ENCODE measurements at places on chromosomes 13 and 19.

DNA sequence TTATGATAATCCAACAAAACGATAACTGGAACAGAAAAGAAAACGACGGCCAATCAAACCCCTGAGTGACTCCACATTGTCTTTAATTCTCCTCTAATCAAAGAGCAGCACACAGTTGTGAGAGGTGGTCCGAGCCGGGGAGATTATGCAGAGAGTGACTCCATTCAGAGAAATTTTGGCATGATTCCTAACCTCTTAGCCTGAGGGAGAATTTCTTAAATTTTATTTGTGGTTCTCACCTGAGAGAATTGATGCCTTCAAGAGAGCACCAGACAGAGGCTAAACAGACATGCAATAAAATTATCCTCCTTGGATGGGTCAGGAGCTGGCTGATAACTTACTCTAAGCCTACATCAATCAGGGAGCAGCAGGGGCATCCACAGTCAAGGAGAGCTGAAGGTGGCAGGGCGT, 310.0 kb upstream of the KLF12 start:
- no peak for DNase-seq

GRCh38 chr13:48578516-48579164, 45.8 kb upstream of the RCBTB2 start:
- DNase-seq, result no peak

GRCh38 chr19:18742838-18743783, 48.0 kb downstream of the COMP start:
- no peak for DNase-seq

DNA sequence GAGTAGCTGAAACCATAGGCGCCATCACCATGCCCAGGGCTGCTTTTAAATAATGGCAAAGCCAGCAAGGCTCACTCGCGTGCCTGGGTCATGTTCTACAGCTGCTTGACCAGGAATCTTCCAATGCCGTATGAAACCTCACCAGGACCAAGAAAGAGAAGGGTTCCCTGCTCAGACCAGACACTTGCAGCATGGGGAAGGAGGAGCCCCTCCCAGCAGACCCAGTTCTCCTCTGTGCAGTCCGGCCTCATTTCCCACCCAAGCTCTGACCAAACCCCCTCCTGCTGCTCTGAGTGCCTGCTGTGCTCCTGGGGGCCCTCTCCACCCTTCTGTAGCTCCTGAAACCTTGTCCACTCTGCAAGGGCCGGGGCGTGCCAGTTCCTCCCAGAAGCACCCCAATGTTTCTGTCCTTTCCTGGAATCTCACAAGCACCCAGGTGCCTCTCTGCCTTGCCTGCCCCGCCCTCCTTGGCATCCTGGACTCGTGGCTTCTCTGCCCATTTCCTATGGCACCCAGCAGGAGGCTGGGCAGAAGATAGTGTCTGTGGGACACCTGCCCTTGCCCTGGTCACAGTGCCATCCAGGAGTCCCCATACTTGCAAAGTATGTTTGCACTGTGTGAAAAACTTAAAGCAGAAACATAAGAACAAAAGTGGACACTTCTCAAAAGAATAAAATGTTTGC, 6.8 kb upstream of the SLC7A9 start:
- no peak for DNase-seq

DNA sequence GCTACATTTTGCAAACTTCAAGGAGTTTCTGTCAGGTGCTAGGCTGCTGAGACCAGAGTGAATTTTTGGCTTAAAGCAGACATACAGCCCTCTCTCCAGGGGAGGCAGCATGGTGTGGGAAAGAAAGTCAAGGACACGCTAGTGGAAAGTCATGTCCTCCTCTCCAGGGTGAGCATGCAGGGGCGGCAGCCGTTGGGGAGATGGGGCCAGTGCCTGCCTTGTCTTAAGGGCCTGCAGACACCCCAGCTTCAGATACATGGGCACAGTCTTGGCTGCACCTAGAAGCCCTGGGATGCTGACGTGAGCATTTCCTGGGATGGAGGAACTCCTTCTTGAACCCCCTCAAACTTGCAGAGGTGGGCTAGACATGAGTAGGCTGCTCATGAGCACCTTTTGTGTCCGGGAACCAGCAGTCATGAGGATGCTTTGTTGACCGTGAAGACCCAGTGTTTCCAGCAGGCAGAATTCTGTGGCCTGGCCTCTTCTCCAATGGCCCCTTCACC, 43.3 kb upstream of the PEPD start:
- DNase-seq, result no peak

GRCh38 chr13:60435762-60436374, 38.8 kb downstream of the TDRD3 start:
- DNase-seq, result no peak

- DNase-seq, result no peak
These were observed 13.1 kb upstream of the CD22 start for GRCh38 chr19:35315883-35316282.

DNA sequence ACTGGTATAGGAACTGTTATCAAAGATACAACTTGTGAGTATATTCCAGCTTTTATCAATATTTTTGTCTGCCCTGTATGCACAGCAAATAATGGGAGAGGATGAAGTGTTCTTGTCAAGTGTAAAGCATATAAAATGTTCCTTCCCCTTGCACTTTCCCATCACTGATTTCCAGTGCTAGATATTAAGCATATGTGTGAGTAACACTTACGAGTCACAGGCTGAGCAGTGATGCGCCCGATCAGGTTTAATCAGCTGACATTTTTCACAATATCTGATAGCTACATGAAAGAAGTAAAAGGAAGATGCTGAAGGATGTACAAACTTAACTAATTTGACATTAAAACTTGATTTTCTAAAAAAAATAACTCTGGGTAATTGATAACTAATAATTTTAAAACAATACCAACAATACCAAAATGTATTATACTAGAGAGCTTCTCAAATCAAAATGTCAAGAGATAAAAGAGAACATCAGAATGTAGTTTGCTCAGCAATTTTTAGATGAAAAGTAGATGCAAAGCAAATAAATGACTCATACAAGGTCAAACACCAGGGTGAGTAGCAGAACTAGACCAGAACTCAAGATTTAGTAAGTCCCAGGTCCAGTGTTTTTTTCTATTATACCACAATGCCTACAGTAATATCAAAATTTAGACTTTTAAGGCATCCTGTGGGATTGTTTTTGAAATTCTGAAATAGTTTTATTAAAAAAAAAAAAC, 56.4 kb downstream of the ZDHHC20 start:
- no peak for DNase-seq

- no peak for DNase-seq
These were observed 132.8 kb upstream of the SPRY2 start for GRCh38 chr13:80473695-80474094.

- DNase-seq, result no peak
These were observed 181.7 kb downstream of the UQCRFS1 start for GRCh38 chr19:29031216-29031615.
